ENCODE measurements at places on chromosomes 6 and 20.

- DNase-seq = peak; percentile 80
Observed at GRCh38 chr20:47113362-47114109, 218.9 kb downstream of the EYA2 start.

DNA sequence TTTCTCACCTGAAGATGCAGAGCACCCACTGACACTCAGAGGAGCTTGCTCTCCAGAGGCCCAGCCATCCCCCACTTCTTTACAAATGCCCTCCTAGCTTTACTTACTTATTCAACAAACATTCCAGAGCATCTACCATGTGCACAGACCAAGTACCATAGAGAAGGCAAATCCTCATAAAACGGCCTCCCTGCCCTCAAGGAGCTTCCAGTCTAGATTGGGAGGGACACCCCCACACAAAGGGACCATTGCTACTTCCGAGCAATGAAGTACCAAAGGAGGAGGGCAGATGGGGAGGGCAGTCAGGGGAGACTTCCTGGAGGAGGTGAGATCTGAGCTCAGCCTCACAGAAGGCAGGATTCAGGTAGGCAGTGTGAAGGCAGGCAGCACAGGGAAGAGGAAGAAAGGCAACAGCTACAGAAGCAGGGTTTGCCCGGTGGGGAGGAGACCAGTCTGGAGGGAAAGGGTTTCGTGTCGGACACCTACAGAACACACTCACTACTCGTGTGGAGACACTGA is 108.0 kb downstream of the ZMYND8 start:
- no peak for DNase-seq

GRCh38 chr20:32664678-32665159 is 9.0 kb downstream of the C20orf203 start:
- no peak for DNase-seq

- DNase-seq = no peak
Observed at GRCh38 chr6:150184850-150185731, 42.2 kb downstream of the PPP1R14C start.

DNA sequence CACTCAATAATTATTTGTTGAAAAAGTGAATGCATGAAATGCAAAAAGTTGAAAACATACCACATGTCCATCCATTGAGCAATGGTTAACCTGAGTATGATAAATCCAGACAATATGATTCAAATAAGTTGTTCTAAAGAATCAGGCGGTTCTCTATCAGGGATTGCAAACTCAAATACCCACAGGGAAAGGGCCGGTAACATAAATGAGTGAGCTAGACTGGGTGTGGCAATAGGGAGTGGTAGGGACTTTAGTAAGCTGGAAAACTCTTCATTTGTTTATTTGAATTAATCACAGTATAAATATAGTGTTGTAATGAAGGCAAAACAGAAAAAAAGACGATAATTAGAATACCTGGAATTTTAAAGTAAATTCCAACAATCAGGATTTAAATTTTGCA is 106.3 kb downstream of the BCAS1 start:
- DNase-seq = no peak

DNA sequence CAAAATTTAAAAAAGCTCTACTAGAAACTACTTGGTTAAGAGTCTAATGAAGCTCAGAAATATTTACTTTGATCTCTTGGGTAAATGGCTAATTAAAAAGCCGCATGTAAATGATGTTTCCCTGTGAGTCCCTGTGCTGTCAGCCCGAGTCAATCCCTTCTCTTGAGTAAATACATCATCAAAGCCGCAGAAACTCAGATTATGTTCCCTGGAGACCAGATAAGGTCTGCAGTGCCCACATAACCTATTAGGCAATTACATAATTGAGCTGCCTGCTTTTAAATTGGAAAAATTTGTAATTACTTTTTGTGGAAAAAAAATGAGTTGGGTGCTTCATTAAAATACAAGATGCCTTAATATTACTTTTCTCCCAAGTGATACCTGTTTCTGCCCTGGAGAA is 83.1 kb downstream of the KIZ start:
- no peak for DNase-seq

- DNase-seq = no peak
Observed at GRCh38 chr6:28208111-28208659, 16.9 kb upstream of the ZSCAN9 start.

DNA sequence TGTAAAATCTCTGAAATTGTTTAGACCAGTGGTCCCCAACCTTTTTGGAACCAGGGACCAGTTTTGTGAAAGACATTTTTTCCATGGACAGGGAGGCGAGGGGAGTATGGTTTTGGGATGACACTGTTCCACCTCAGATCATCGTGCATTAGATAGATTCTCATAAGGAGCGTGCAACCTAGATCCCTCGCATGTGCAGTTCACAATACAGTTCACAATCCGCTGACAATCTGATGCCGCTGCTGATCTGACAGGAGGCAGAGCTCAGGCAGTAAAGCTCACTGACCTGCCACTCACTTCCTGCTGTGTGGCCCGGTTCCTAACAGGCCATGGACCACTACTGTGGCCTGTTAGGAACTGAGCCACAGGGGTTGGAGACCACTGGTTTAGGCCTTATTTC is 115.2 kb downstream of the EPM2A start:
- no peak for DNase-seq

DNA sequence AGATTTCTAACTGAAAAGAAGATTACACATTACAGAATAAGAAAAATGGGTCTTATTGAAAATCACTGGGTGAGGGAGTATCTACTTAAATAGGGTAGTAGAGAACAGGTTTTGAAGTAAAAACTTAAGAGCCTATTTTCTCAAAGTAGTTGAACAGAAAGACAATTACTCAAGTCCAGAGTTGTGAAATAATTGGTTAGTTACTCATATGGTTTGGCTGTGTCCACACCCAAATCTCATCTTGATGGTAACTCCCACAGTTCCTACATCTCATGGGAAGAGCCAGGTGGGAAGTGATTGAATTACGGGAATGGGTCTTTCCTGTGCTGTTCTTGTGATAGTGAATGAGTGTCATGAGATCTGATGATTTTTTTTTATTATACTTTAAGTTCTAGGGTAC is 1035.3 kb upstream of the GJE1 start:
- DNase-seq = no peak
